ENCODE measurements at places on chromosomes 3 and 15.

- DNase-seq = no peak
These were observed 29.3 kb upstream of the ADGRG7 start for GRCh38 chr3:100580147-100580546.

DNA sequence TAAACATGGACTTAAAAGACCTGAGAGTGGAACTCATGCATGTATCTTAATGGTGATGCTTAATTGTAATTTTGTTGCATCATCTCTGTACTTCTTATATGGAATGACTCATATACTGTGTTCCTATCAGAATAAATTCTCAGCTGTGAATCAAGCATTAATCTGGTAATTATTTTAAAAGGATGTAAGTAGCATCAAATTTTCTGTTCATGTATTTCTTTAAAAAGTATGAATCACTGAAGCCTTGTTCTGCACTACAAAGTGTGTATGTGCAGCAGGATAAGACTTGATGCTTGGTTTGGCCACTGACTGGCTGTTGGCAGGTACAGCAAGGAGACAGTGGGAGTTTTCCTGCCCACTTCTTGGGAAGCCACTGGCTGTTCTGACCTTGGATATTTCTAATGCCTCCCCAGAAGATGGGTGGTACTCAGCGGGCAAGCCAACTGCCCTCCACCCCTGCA, 123.9 kb downstream of the ANO10 start:
- no peak for DNase-seq

DNA sequence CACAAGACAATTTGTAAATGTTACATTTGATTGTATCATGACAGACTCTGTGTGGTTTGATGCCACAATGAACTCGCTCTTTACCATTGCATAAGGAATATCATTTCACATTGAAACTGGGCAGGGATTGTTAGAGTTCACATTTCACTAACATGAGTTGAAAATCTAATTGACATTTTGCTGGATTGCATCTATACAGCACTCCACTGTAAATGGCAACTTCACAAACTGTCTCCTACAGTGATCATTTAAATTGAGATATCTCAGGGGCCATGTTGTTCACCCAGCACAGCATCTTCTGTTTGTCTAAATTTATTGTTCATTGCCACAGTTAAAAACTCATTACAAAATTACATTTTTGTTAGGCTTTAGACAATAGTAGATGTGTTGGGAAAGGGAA, 499.4 kb downstream of the GBE1 start:
- DNase-seq = no peak

DNA sequence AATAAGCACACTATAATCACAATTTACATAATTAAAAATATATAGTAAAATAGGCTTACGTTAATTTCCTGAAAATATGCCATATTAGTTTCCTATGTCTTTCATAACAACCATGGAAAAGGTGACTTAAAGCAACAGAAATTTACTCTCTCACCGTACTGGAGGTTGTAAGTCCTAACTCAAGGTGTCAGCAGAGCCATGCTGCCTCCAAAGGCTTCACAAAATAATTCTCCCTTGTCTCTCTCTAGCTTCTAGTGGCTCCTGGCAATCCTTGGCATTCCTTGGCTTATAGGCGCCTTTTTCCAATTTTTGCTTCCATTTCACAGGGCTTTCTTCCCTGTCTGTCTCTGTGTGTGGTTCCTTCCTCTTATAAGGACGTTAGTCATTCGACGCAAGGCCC, 7.6 kb downstream of the SI start:
- no peak for DNase-seq

DNA sequence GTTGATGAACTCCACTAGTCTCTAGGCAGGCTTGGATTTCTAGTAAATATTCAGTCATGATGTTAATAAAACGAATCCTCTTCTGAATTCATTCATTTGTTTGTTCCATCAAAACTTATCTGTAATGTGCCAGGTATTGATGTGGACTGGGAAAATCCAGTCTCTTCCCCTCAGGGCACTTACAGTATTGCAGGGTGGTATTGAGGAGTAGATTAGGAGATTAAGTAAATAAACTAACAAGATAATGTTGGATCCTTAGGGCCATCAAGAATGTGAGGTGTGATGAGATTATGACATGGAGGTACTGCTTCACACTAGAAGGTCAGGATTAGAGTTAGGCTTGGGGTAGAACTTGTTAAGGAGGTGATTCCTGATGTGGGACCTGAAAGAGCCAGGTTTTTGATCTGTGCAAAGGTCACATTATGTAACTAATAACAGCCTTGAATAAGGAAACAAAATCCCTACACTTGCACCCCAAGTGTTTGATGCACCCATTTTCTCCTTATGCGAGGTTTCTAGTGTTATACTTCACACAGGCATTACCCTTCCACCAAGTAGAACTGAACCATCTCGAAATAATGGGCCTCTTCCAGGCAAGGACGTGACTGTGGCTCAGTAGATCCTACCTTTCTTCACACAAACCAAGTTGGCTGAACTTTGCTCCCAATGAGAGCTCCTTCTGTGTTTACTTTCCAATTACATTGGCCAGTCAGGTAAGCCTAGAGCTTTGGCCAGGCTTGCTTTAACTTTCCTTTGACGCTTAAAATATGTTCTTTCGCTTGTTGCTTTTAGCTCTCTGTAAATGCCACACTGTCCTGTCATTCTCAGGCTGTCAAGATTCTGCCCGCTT, 16.7 kb downstream of the MCTP2 start:
- DNase-seq = no peak

DNA sequence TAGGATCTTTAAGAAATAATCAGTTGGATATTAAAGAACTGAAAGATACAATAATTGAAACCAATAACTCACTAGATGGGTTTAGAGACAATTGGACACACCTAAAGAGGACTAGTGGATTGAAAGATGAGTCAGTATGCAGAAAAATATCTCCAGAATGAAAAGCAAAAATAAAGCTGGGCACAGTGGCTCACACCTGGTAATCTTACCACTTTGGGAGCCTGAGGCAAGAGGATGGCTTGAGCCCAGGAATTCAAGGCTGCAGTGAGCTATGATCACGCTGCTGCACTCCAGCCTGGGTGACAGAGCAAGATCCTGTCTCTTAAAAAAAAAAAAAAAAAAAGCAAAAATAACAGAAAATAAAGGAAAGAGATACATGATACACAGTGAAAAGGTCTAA, 37.4 kb upstream of the CCDC174 start:
- no peak for DNase-seq

GRCh38 chr15:99006904-99007495, 592 bp downstream of the PGPEP1L start:
- no peak for DNase-seq

- DNase-seq = no peak
These were observed 19.6 kb upstream of the SLC7A14 start for GRCh38 chr3:170605490-170605889.

Data from AG04449 (cell line).